ENCODE measurements at places on chromosomes 6 and 20.

DNA sequence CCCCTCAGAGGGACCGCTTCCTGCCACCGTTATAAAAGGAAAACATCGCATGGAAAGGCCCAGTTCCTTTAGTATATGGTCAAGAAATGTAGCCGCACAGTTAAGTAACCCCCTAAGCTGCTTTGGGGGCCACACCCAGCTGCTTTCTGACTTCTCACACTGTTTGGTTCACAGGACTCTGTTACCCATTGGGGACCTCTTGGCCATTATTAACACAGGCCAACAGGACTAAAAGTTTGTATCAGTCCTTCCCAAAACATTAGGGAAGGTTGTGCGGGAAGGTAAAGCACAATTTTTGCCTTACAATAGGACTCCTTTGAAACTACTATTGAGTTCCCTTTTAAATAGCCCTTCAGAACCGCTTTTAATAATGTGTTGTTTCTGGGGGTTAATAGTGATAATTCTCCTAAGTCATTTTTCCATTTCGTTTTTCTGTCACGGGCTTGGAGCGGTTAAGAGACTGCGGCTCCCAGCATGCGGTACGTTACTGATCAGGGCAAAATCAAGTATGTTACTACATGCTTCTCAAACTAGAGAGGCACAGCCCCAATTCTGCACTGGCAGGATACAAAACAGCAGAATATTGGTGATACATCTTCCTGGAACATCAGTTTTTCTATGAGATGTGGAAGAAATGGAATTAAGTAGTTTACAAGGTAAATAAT, 668 bp upstream of the RPP40 start:
- DNase-seq, result no peak

GRCh38 chr20:24821391-24821790, 127.7 kb upstream of the CST7 start:
- DNase-seq, result no peak

DNA sequence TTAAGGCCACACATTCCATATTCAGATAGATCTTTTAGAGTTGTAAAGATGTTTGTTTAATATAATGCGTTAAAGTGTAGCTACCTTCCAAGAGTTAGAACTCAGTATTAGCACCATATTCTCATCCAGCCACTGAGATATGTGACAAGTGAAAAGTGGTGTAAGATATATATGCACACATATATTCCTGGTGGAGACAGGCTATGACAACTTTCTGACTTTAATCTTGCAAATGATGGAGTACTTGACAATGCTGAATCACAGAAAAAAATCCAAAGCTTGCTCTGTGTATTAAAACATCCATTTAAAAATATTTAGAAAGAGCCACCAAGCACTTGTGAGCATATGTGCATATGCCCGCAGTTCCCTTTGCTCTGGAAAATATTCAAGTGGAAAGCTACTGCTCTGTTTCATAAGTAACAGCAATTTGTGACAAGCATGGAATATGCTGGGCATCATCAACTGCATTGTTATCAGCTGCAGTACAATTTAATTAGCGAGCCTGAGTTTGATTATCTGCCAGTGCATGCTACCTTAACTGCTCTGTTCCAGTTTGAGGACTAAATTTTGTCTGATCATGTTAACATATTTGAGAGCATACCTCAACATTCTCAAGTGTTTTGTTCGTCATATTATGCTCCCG, 64.8 kb downstream of the VIP start:
- no peak for DNase-seq

GRCh38 chr6:127855542-127856159, 45.2 kb downstream of the THEMIS start:
- no peak for DNase-seq

DNA sequence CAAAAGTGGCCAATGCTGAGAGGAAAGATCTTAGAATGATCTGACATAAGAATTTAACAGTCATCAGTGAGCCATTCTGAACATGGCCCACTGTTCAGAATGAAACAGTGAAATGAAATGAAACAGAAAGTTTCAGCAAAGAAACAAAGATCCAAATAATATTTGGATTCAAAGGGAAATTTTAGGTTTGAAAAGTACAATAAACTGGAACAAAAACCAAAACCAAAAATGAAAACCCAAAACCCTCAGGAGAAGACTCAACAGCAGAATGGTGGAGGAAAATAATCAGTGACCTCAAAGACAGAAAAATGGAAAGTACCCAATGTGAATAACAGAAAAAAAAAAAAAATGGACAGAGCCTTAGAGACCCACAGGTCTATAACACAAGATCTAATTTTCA, 66.1 kb upstream of the EMILIN3 start:
- no peak for DNase-seq

DNA sequence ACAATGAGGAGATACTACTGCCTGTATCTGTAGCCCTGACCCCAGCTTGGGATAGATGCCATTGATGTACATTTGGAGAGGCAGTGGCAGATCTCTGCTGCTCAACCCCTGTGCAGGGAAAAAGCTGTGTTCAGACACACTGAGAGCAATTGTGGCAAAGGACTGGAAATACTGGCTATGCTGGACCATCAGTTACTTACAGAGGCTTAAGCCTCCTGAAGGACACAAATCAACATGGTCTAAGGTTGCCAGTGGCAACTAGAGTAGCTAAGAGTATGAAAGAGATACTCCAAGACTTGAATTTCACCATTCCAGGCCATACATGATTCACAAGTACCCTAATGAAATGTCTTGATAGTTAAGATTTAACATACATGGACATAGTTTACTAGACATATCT, 32.4 kb upstream of the ENPP4 start:
- DNase-seq, result no peak

DNA sequence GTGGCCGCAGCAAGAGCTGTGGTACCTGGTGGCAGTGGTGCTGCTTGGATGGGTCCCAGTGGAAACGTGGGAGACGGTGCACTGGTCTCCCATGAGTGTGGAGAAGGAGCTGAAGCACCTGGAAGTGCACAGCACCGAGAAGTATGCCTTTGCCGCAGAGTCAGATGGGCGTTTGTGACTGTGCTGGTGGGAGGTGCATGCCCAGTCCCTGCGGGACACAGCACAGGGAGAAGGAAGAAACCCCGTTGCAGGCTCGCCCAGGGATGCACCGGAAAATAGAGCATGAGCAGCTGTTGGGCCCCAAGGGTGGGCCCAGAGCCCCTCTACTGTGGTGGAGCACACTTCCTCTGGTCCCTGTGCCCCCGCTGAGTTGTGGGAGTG, 19.3 kb upstream of the RGS17 start:
- DNase-seq, result no peak

GRCh38 chr6:31462964-31463870, 34.7 kb upstream of the MICB start:
- DNase-seq, result peak; percentile 94

DNA sequence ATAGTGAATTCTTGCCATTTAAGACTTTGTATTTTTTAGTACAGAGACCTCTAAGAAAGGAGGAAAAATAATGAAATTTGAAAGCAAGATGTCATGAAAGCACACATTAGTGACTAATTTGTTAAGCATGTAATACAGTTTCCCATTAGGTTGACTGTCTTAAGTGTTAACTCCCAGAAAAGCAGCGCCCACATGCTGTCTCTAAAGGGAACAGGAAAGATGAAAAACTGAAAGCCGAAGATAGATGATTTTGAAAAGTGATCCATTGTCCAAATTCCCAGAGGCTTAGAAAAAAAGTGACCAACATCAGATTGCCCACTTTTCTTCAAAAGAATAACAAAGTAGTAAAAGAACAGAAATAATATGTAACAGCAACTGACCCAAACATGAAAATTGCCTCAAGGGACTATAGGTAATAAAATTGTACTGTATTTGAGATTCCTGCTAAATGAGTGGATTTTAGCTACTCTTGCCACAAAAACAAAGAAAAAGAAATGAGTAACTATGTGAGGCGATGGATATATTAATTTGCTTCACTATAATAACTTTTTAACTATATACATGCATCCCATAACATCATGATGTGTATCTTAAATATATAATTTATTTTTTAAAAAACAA, 83.2 kb upstream of the OGFRL1 start:
- DNase-seq, result no peak

DNA sequence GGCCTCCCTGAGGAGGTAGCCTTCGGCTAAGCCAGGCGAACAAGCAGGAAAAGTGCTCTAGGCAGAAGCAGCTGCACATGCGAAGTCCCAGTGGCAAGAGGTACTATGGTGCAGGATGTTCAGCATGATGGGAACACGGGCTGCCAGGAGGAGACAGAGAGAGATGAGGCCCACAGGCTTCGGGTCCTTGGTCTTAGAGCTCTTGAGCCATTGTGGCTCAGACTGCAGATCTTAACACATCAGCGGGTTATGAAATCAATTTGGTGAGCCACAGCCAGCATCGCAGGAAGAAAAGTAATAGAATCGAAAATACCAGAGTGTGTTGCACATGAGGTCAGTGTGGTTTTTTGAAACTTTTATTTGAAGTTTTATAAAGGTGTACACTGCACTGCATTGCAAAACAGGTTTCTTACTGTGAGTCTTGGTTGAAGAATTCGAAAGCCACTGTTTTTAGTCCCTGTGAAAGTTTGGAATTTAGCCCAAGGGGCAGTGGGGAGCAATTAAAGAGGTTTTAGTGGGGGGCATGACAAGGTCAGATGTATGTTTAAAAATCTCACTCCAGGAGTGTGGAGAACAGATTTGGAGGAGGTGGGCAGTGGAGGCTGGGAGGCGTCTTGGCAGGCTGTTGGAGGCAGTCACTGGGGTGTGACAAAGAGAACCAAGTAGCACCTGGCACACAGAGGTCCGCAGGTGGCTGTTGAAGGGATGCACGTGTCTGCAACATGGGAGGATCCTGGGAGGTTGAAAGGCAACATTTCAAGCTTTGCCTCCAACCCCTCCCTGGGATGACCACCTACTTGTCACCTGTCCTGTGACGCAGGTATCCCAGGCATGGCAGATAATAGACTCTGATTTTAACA, 69.3 kb downstream of the EYA2 start:
- no peak for DNase-seq

DNA sequence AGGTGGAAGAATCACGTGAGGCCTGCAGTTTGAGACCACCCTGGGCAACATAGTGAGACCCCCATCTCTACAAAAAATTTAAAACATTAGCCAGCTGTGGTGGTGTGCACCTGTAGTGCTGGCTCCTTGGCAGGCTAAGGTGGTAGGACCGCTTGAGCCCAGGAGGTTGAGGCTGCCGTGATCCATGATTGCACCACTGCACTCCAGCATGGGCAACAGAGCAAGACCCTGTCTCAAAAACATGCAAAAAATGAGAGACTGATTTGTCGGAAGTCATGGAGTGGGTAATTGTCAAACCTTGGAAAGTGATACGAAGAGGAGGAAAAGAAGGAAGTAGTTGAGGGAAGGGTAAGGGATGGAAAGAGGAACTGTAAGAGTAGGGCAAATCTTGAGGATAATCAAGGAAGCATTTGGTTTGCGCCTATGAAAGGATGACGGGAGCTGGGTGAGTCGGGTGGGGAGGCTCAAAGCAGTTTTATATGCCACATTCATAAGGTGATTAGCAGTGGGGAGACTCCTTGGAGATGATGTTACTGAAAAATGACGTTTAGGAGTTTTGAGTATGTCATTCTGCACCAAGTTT, 14.5 kb downstream of the L3MBTL3 start:
- DNase-seq, result no peak

- no peak for DNase-seq
Observed at GRCh38 chr6:72559067-72559466, 62.8 kb upstream of the KCNQ5 start.

DNA sequence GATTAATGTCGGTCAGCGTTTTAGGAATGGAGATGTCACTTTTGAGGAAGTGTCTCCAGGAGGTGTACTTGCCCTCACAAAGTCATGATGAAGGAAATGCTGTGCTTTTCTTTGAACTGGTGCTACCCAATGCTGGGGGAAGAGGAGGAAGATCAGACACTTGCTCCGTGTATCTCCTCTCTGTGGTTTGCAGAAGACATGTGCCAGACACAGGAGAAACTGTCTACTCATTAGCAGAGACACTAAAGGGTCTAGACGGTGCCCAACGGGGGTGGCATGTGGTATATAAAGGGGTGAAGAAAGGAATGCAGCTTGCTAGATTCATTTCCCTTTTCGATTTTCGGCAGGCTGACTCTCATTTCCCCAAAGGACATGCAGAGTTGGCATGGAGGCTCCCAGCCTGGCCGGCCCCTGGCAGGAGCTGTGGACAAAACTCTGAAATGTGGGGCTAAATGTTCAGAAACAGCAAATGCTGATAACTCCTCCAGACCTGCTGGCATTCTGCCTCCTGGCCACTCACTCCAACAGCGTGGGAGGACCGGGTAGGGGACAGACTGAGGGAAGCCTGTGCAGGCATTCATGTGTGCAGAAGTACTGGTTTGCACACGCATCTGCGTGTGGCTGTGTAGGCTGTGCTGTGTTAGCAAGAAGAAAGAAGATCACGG, 59.6 kb upstream of the QKI start:
- DNase-seq, result no peak

DNA sequence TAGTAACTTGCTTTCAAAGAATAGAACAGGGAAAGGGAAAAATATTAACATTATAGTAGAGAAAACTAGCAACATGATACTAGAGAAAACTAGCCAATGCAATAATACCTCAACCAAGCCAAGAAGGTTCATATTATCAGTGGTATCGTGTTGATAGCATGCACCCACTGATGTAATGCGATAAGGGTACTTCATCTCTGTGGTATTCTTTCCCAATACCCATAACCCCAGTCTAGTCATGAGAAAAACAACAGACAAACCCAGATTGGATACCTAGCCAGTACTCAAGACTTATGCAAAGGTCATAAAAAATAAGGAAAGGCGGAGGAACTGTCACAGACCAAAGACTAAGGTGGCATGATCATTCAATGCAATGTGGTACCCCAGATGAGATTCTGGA, 21.0 kb downstream of the BLOC1S5 start:
- no peak for DNase-seq

- no peak for DNase-seq
Observed at GRCh38 chr6:160437775-160438174, 89.6 kb downstream of the SLC22A3 start.

DNA sequence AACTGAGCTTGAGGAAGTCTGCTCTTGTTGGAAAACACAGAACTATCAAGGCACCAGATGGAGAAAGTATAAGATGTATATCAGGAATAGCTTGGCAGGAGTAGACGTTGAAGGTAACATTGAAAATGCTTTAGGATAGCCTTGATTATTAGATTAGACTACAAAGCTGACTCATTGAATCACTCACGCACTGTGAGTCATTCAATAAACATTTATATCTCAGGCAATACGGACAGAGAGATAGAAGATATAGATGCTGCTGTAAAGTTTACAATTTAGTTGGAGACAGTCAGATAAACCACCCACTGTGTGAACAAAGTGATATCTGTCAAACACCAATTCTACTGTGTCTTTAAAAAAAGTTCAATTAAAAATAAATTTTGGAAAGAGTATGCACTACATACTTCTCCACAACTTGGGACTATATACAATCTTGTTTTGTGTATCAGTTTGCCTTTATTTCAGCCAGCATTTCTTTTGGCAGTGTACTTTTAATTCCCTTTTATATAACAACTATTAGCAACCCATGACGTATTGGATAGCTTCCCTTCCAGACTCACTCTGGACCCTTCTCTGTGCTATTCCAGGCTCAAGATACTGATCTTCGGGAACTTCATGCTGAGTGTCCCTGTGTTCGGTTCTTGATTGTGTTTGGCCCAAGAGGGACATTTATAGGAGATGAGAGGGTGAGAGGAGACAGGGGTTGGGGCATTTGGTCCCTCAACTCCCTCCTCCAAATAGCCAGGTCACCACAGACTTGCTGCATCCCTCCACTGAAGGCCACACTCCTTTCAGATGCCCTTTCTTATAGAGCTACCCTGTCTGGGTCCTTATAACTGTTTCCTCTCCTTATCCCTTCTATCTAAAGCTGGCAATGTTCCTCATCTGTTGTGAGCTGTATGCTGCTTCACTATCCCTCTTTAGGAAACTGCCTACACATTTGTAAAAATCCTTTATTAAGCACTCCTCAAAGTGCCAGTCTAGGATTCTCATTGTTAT, 176.6 kb upstream of the PTPRK start:
- DNase-seq, result no peak

Measured in Karpas-422 (cell line).